HEK293T (cell line): ENCODE measurements at places on chromosomes 1 and 21.

GRCh38 chr1:117561551-117561950 is 44.3 kb upstream of the TENT5C start:
- no peak for DNase-seq

- DNase-seq, result no peak
These were observed 1276.1 kb downstream of the KCNT2 start for GRCh38 chr1:195332102-195332501.

DNA sequence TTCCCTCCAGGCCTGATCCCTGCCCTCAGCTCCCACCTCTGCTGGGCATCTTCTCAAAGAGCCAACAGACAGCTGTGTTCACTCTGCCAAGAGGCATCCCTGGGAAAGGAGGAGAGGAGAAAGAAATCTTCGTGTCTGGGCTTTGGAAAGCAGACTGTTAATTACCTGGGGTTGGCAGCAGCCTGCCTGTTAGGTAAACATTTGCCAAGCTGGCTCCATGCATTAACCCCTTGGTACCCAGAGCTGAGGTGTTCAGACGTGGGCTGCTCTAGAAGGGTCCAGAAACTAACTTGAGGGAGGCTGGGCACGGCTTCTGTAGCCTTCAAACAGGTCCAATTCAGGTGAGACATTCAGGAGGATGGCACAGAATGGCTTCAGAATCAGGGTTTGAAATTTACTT is 8.7 kb upstream of the EXTL1 start:
- DNase-seq, result no peak

DNA sequence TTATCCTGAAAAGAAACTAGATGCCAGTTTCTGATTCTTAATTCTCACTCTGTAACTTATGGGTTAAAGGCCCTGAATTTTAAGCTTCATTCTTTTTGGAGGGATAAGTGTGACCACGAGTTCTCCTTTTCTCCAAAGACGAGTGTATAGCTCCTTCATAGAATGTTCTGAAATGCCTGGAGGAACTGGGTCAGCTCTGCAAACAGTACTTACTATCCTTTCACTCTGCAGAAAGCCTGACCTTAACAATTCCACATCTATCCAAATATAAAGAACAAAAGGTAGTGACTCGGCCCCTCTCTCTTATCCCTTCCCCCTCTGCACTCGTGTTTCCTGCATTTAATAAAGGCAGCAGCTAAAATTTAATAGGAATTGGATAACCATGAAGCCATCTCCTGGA is 150.5 kb downstream of the LYPLAL1 start:
- no peak for DNase-seq

DNA sequence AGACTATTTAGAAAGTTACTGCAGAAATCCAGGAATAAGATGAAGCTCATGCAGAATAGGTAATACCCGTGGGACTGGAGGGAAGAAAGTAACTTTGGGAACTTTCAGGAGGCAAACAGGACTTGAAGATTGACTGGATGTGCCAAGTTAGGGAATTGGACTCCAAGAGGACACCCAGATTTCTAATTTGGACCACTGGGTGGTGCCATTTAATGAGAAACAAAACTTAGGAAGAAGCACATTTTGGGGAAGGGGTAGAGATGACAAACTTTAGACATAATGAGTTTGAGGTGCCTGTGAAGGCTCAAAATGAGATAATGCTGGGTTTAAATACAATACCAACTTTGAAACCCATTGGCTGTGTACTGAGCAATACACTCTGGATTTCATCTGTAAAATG is 3.3 kb upstream of the B4GALT3 start:
- DNase-seq, result no peak

- no peak for DNase-seq
These were observed 10.5 kb upstream of the SYNC start for GRCh38 chr1:32713081-32713480.

- no peak for DNase-seq
These were observed 32.8 kb upstream of the DDR2 start for GRCh38 chr1:162599451-162599850.

GRCh38 chr1:93578433-93578830 is 103.2 kb downstream of the BCAR3 start:
- no peak for DNase-seq

- no peak for DNase-seq
These were observed 44.7 kb upstream of the MTF2 start for GRCh38 chr1:93034397-93034796.

DNA sequence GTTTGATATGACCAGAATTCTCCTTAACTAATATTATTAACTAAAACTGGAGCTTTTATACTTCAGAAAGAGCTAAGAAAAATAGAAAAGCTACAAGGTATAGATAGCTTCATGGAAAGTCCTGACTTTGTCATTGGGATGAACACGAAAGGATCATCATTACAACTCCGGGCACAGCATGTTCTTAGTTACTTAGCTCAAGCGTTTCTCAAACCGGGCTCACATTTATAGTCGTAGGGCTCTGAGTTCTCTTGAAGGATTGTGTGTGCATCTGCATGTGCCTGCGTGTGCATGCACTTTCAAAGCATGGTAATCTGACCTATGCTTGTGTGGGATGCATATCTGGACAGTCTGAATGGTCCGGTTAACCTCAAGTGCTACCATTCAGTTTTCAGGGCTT is 20.4 kb upstream of the MAP10 start:
- no peak for DNase-seq

- DNase-seq, result no peak
These were observed 171.1 kb upstream of the KLHDC7A start for GRCh38 chr1:18309552-18310155.

DNA sequence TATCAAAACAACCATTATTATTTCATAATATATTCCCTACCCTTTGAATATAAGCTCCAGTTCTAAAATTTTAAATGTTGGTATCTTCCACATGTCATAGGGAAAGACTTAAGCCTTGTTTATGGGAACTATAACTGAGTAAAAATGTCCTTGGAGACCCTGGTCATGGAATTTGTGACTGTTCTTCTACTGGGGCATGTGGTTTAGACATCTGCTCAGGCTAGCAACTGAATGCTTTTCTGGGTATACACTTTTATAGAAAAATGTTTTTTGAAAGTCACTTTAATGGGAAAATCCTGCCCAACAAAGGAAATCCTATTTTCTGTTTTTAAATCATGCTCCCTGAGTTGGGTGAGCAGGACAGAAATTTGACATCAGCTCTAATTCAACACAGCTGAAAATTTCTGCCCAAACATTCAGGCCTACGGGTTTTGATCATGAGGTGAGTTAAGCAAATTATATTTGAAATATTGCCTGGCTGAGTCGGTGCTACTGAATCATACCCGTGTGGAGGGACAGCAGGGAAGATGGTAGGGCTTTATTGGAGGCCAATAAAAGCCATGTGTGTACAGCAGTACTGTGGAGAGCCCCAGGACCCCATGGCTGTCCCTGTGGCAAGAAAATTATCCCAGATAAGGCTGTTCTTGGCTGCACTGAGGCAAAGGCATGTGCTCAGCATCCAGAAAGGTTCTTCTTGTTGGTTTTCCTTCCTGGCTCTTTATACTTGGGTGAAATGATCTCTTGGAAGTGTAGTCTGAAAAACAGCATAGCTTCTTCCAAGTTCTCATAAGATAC is 391.8 kb downstream of the DISC1 start:
- no peak for DNase-seq
